ENCODE measurements at places on chromosomes 4 and X.

- DNase-seq, result no peak
These were observed 43.3 kb upstream of the ADAM29 start for GRCh38 chr4:174874898-174875297.

- peak; percentile 90 for DNase-seq
These were observed 105.7 kb downstream of the PSAPL1 start for GRCh38 chr4:7328913-7329638.

DNA sequence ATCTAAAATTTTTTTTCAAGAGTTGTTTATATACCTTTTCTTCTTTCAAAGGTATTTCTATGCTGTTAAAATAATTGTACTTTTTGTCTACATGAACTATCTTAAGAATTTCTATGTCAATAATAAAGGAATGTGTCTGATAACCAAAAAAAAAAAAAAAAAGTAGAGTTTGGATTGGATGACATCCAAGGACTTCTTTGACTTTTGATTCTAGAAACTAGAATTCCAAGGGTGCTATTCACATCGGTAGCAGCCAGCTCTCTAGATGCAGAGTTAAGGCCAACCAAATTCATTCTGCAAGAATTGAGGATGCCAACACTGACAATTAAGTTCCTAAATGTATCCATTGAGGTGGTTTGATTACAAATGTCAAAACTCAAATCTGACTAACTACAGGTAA lies 42.0 kb upstream of the PRKG2 start:
- DNase-seq, result peak; percentile 6

- no peak for DNase-seq
These were observed 40.0 kb downstream of the FGFRL1 start for GRCh38 chr4:1051472-1051871.

Data from MG63 (cell line).